ENCODE measurements at places on chromosomes 4 and X.
A peak's percentile ranks its signal among the peaks of the same experiment; 100 is the strongest.

DNA sequence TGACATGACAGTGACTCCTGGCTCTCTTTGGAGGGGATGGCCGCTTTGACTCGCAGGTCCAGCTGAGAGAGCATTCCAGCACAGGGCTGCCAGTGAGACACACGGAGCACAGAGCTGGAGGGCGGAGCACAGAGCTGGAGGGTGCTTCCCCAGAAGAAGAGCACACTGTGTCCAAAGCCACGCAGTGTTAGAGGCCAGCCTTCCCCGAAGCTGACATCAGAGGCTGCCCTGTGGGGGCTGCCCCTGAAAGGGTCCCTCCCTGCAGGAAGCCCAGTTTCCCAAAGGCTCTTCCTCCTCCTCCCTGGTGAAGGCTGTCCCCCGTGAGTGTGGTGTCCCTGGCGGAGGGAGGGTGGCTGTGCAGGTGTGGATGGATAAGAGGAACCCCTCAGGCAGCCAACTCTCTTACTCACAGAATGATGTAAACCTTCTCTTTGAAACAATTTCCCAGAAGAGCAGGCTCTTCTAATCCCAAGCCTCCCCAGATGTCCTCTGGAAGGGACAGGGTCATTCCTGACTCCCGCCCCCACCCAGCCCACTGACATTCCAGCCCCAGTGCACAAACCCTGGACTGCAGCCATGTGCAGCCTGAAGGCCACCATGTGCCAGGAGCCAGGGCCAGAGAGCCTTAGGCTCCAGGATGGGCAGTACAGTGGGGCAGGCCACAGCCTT lies 53.4 kb downstream of the PSAPL1 start:
- DNase-seq, result no peak

DNA sequence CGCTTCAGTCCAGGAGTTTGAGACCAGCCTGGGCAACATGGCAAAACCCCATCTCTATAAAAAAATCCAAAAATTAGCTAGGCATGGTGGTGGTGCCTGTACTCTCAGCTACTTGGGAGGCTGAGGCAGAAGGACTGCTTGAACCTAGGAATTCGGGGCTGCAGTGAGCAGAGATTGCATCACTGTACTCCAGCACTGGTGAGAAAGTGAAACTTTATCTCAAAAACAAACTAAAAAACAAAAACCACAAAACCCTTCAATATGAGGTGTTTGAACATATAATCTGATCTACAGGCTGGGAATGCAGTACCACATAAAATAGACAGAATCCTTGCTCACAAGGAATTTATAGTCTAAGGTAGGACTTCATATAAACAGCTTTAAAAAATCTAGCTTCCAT lies 103.9 kb downstream of the PDS5A start:
- no peak for DNase-seq

DNA sequence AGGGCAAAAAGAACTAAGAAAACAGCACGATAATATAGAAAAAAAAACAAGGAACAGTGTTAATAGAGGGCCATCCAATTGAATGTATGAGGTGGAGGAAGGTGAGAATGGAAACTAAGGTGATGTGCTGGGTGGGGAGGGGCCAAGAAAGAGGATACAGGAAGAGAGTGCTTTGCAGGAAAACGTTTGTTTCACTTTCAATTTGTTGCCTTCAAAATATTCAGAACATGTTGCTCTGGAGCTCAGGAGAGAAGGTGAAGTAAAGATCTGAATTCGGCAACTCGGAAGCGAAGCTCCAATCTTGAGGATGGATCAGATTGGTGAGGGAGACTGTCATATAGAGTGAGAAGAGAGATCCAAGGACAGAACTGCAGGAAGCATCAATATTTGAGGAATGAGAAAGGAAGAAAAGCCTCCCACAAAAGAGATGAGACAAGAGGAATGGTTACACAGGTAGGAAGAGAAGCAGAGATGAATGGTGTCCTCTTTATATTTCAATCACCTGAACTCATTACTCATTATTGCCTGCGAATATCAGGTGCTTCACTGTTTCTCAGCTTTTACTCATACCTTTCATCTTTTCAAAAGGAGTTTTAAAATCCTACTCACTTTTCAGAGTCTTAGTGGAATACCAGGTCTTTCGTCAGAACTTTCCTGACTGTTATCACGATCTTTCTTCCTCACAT lies 14.7 kb upstream of the SEC24D start:
- DNase-seq, result no peak

- DNase-seq, result no peak
Measured at GRCh38 chr4:173507471-173508385, 22.3 kb downstream of the HAND2 start.

- peak; percentile 53 for DNase-seq
Measured at GRCh38 chr4:73599182-73599581, 21.1 kb downstream of the RASSF6 start.

DNA sequence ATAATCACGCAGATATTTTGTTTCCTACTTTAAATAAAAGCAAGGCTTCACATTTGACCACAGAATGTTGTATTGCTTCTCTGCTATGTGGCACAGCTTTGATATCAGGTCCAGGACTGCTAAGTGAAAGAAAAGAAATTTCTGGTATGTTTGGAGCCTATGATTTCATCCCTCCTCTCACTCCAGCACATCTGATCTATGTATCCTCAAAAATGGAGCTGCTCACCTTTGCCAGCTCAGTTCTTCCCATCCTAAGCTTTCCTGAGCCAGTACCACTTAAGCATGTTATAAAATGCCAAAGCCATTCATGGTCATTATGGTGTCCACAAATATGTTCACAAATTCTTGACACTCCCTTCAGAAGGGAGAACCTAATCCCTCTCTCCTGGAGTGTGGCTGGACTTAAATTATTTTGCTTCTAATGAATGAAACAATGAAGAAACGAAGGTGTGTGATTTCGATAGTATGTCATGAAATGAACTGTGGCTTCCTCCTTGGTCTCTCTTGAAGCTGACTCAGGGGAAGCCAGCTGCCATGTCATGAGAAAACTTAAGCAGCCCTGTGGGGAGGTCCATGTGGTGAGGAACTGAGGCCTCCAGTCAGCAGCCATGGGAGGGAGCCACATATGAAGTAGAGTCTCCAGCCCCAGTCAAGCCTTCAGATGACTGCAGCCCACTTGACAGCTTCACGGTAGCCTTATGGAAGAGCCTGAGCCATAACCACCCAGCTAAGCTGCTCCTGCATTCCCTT lies 207.7 kb downstream of the MGST2 start:
- DNase-seq, result peak; percentile 71

DNA sequence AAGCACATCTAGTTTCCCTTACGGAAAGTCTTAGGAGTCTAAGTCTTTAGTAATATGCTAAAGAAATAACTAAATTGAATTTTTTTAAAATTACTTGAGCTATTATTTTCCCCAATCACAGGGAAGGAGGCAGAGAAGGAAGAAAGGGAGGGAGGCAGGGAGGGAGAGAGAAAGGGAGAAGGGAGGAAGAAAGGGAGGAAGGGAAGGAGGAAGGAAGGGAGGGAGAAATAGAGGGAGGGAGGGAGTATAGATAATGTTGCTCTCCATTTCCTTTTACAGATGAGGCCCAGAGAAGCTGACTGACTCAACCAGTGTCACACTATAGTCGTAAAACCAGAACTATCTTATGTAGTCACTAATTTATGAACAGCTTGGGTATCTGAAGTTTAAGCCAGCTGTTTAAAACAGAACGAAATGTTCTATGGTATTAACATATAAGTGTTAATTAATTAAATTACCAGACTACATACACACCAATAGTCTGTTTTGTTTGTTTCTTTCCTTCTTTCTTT lies 14.6 kb downstream of the SH3RF1 start:
- DNase-seq, result no peak

DNA sequence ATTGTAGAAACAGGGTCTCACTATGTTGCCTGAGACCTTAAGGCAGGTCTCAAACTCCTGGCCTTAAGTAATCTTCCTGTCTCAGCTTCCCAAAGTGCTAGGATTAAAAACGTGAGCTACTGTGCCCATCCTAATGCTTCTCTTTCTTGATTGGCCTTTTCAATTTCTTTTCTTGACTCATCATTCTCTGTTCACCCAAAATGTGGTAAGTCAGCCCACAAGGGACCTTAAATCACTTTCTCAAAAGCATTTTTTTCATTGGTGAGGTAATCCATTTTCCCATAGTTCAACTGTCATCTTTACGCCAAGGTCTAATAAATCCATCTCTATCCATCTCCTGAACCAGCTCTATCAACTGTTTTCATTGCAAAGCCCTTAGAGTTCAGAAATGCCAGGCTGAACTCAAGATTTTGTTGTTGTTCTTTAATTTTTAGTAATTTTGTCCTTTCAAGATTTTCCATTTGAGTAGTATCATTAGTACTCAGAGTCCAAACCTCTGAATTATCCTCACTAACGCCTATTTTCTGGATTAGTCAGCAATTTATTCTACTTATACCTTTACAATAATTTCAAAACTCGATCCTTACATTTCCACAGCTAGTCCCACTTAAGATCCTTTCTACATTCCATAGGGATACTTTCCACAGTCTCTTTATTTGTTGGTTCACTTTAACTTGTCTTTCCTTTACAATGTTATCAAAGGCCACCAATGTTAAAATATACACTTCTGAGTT lies 528.6 kb downstream of the IL15 start:
- no peak for DNase-seq

DNA sequence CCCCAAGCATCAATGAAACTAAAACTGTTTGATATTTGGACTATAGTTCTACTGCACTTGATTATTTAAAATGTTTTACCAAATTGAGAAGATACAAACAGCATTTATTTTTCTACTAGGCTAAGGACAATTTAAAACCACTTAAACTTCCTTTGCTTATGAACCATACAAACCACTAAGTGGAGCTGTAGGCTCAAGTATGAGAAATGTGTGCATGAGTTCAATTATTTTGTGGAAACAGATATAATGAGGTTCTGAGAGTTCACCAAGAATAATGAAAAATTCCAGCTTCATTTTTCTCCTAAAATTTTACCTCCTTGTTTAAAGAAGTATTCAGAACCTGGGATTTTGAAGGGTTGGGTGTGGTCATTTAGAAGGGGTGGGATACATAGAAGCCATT lies 63.1 kb downstream of the SERPINA7 start:
- no peak for DNase-seq

Data from fibroblast of skin of abdomen (primary cell).